Stimulated activated CD4-positive, alpha-beta T cell treated with anti-CD3 and anti-CD28 coated beads, TNF-alpha, amount 100 ng/mL, for 48 hours (primary cell): ENCODE measurements at places on chromosomes 2 and 18.

GRCh38 chr2:16664809-16665747, 556 bp downstream of the CYRIA start:
- DNase-seq = no peak

DNA sequence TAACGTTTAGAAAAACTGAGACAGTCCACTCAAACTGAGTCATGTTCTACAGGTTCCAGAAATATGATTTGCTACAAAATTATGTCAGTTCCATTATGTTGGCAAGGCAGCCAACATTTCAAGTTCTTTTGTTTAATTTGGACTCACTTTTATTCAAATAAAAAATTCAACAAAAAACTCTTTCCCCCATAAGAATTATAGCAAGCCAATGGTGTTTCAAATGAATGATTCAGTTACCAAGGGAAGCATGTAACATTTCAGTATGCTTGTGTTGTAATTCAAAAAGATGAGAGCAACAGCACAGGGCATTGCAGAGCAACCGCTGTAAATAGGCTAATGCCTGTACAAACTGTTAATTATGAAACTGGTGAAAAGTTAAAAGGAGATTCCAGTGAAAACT, 140.8 kb downstream of the FIGN start:
- DNase-seq = no peak

DNA sequence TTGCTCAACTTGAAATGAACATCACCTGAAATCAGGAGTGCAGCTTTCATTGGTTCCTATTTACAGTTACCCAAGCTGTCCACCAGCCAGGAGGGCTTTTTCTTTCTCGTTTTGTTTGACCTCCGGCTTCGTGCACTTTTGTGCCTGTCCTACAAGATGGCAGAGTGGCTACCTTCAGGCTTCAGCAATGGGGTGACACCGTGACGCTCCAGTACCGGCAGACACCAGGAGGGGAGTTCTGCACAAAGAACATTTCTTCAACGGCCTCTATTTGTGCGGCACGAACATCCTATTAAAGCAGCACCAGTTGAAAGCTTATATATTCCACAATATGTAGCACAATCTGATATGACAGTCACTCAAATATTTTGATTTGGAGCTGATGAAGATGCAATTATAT, 18.3 kb downstream of the RNASEH1 start:
- DNase-seq = no peak

GRCh38 chr2:156196031-156196430, 136.5 kb downstream of the NR4A2 start:
- no peak for DNase-seq

DNA sequence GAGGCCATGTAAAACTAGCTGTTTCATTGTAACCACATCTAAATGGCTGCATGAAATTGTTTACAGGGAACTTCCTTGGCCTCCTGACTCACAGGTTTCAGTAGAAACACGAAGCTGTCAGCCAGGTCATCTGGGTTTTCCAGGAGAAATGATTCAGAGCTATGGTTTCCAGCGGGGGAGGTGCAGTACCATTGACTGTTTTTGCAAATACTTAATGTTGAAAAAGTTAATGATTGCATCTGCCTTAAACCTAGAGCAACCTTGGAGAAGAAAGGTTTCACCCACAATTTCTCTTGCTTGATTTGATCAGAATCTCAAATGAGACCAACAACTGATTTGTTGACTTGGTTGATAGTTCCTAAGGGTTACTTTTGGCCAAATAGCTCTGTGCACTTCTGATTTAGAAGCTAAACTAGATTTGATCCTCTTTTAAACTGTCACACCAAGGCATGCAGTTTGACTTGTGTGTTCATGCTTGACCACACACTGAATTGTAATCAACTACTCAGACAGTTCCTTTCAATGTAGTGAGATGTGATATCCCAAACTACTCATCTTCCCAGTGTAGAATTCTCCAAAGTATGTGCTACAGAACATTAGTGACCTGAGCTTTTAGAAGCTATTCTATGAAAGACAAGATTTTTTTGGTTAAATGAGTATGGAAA, 193.5 kb upstream of the CHST9 start:
- no peak for DNase-seq
